ENCODE measurements at places on chromosomes 12 and 14.

DNA sequence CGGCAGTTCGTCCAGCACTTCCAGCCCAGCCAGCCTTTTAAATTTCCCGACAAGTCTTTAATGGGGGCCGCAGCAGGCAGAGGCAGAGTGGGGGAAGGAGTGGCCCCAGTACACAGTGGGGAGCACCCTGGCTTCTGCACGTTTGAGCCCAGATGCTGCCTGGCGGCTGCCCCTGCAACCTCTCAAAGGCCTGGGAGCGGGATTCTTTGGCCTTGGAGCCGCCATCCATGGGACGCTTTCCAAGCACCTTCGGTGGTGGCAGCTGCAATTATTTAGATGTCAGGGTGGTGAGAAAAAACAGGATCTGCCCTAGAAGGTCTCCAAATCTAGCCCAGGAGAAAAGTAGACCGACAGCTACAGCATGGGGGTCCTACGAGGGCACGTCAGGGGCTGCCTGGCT, 46.0 kb downstream of the FAM222A start:
- no peak for DNase-seq

DNA sequence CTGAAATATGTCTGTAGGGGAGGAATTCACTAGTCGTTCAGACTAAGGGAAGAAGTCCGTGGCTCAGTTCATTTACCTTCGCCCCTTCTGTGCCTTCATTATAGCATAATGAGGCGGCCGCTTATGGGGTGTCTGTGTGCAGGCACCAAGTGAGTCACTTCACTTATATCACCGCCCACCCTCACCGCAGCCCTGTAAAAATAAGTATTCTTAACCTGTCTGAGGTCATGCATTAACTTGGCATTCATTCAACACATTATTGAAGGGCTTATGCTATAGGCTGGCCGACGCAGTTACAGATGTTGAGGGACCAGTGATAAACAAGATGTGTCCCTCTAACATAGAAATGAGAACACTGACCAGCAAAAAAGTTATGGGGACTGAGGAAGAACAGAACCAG, 47.7 kb upstream of the PTCSC3 start:
- DNase-seq, result no peak

DNA sequence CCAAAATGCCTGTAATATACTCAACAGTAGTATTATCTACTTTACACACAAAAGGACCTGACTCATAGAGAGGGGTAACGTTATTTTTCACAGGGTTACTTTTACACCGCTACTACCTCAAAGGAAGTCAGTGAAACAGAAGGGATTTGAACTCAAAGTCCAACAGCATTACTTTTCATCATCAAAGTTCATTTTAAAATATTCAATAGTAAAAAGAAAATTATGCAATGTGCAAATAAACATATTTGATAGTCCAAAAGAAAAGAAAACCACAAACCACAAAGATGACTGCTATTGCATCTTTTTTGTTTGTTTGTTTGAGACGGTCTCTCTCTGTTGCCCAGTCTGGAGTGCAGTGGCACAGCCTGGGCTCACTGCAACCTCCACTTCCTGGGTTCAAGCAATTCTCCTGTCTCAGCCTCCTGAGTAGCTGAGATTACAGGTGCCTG, 15.5 kb downstream of the KIF21A start:
- DNase-seq, result peak; percentile 40

GRCh38 chr14:53226553-53226952, 73.4 kb upstream of the DDHD1 start:
- peak; percentile 4 for DNase-seq

- DNase-seq, result peak; percentile 73
Measured at GRCh38 chr14:57317248-57317833, 48.6 kb downstream of the AP5M1 start.

- DNase-seq, result no peak
Measured at GRCh38 chr14:49538852-49539251, 47.3 kb downstream of the RPS29 start.

DNA sequence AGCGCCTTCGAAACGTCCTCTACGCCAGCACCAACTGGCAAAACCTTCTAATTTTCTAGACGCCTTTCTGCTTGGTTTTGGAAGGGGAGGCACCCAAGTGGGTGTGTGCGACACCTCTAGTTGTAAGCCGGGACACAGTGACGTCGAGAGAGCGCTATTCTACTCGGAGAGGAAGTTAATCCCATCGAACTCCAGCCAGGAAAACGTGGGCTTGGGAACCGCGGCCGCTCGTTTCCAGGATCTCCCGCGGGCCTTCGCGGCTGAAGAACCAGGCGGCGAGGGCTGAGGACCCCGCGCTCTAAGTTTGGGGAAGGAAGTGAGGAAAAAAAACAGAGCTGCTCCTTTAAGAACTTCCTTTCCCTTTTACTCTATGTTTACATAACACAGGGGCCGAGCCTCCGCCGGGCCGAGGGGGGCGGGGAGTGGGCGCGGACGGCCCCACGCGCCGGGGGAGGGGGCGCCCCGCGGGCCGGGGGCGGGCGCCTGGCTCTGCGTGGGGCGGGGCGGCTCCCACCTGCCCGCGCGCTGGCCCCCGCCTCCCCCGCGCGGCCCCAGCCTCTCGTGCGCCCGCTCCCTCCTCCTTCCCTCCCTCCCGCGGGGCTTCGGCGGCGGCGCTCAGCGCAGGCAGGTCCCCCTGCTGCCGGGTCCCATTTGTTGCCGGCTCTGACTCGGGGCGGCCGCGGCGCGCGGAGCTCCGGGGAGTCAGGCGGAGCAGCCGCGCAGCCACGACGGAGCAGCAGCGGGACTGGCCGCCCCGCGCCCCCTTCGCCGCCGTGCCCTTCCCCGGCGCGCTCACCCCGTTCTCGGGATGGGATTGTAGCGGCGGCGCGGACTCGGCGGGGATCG, at the start of gene PELI2:
Gene PELI2, plus strand, starts transcription at position 647 of the 846 bp plus-strand sequence. CDS start 250 bp downstream, outside the sequence.
- peak; percentile 73 for DNase-seq

DNA sequence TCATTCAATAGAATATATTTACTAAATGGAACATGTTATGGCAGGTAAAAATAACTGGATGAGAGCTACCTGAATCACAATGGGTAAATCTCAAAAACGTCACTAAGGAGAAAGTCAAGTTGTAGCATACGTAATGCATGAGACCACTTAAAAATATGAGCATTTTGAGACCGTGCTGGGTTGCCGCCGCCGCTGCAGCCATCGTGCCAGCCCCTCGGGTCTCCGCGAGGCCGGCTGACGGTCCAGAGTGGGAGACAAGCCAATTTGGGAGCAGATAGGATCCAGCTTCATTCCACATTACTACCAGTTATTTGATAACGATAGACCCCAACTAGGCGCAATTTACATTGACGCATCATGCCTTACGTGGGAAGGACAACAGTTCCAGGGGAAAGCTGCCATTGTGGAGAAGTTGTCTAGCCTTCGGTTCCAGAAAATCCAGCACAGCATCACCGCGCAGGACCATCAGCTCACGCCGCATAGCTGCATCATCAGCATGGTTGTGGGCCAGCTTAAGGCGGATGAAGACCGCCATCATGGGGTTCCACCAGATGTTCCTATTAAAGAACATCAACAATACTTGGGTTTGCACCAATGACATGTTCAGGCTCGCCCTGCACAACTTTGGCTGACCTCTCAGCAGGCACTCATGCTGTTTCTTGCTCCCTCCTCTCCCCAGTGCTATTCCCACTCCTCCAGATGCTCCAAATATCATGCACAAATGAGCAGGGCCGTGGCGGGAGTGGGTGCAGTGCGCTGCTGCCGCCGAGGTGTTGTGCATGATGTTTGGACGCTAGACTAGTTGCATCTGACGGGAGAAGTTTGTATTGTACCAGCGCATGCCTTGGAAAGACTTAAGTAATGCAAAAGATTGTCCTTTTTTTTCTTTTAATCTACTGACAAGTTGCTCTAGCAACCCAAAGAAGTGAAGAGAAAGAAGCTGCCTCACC, 6.3 kb upstream of the BRMS1L start:
- no peak for DNase-seq

- DNase-seq, result no peak
Measured at GRCh38 chr12:30962047-30962446, 35.5 kb downstream of the TSPAN11 start.

DNA sequence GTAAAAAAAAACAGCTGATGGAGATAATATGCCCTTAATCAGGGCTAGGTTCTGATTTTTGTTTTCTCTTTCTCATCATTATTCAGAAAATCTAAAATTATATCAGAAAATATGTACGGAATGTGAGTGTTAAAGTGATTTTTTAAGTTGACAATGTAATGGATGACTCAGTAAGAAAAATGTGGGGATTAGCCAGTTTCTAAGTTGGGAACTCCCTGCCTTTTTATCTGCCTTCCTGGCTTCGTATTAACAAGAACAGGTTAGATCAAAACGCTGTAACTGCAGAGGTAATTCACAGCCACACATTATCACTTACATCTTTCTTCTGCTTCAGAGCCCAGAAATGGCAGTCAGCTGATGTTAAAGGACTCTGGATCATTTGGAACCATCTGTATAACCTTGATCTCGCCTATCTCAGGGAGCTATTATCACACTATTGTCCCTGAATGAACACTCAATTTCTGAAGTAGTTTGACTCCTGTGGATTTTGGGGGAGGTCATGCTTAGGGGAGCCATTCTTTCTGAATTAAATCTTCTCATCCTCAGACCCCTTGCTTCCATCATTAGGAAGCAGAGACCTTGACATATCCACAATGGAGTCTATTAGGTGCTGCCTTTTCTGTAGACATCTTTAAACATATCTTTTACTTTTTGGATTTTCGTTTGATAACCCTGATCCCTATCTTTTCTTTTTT, 135.7 kb upstream of the SLC16A7 start:
- DNase-seq, result peak; percentile 42

- DNase-seq, result no peak
Measured at GRCh38 chr14:93126111-93126510, 10.4 kb upstream of the ITPK1 start.

- peak; percentile 25 for DNase-seq
Measured at GRCh38 chr14:96362071-96362964, 823 bp downstream of the ATG2B start.

DNA sequence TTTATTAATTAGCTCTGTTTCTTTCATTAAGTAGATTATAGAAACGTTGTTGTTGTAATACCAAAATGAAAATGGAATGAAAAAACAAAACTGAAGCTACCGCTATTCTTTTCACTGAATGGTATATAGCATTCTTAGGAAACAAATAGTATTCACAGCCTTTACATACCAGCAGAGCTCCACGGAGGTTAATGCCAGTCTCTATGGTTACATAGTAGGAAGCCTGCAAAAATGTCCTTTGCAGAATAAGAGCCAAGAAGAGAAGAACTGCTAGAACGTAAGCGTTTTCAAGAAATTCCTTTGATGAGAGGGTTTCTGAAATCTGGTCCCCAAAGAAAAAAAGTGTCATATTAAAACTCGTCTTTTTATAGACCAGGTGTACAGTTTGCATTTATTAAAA, 30.6 kb downstream of the ABCC9 start:
- no peak for DNase-seq

DNA sequence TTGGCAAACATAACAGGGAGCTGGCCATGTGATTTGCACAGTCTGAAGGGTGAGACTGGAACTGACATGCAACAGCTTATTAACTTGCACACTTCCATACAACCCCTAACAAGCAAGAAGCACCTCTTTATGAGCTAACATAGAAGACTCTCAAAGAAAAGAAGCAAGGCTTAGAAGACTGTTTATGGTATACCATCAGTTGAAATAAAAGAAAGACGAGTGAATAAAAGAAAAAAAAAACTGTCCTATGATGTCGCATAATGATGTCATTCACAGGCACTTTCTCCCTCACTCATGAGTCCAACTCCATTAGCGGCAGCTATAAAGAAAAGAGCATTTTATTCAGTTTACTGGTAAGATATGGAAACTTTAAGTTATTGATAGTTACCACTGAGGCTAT, 3.3 kb upstream of the MDM1 start:
- no peak for DNase-seq

DNA sequence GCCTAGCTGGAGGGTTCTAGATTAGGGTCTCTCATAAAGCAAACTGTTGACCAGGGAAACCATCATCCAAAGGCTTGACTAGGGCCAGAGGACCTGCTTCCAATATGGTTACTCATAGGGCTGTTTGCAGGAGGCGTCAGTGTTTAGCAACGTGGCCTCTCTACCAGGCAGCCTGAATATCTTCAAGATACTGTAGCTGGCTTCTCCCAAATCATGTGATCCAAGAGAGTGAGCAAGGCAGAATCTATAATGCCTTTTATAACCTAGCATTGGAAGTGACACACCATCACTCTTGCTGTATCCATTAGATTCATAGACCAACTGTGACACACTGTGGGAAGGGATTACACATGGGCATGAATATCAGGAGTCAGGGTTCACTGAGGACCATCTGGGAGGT, 17.3 kb downstream of the TPH2 start:
- peak; percentile 64 for DNase-seq

DNA sequence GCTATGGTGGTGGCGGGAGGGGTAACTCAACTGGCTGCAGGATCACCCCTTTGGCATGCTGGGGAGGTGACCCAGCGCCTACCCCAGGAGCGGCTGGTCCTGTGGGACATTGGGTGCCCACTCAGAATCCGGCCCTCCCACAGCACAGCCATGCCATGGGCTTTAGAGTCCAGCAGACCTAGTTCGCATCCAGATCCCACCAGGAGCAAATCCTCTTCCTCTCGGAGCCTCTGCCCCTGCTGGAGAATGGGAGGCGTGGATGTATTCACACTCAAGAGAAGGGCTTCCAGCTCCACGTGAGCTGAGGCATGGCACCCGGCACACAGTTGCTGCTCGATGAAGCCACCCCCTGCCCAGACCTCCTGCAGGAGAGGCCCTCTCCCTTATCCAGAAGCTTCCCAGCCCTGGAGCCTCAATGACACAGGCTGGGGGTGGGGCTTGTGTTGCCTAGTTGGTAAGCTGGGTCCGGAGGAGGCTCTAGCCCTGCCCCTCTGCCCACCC, 17.7 kb downstream of the FAM222A start:
- DNase-seq, result no peak

DNA sequence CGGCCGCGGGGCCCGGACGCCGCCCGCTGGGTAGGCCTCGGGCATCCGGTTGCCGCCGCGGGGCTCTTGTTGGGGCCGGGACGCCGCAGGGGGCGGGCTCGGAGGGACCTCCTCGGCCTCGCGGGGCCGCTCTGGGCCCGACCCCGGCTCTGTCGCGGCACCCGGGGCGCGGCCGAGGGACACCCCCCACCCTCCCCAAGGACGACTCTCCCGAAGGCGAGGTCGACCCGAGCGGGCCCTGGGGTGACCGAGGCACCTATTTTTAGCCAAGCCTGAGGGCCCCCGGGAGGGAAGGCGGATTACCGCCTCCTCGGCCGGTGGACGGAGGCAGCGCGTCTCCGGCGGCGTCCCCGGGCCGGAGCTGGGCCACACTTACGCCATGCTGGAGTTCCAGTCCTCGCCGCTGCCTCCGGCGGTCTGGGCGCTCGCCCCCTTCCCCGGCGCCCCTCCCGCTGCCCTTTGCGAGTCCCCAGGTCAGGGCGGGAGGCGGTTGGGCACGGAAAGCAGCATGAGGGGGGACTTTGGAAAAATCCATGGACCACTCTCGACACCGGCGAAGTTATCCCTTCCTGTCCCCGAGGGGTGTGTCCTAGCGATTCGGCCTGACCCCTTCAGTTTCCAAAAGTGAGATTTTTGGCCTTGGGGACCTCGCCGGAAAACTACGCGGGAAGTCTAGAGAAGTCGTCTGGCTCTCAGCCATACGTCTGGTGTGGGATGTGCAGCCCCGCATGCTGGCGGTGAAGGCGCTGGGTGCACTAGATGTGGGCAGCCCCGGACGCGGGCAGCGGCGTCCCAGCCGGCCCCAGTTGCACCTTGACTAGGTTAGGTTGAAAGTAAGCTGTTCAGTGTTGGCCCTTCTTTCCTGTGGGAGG, 699 bp downstream of the KTN1 start:
- DNase-seq, result peak; percentile 31

GRCh38 chr12:96120359-96121100, 73.6 kb upstream of the ELK3 start:
- DNase-seq, result no peak

- DNase-seq, result no peak
Measured at GRCh38 chr12:131133994-131134393, 180.3 kb downstream of the ADGRD1 start.

- no peak for DNase-seq
Measured at GRCh38 chr12:65593239-65593701, 231.0 kb upstream of the HMGA2 start.

Measured in AG10803 (cell line).